Uterus (tissue), 4 donors: ENCODE measurements at places on chromosomes 7 and 10. TPM values are rescaled to one million over a fixed set of nuclear protein-coding genes. Genes with fewer than 3 reads are reported as not detected.

Gene TLX1
- not detected for total RNA-seq

Gene STEAP4
- 24.6 TPM for total RNA-seq

Gene AKR1C8
- not detected for total RNA-seq

Gene TMEM26
- 35.7 TPM for total RNA-seq

Gene PTER
- total RNA-seq = 4.1 TPM

Gene KMT2E
- 208 TPM for total RNA-seq

Gene CYP17A1
- total RNA-seq = not detected

Gene TMEM229A
- total RNA-seq = 7.1 TPM
